Naive thymus-derived CD4-positive, alpha-beta T cell (primary cell): ENCODE measurements at places on chromosomes 6 and 20. TPM values are rescaled to one million over a fixed set of nuclear protein-coding genes. Genes with fewer than 3 reads are reported as not detected.

DNA sequence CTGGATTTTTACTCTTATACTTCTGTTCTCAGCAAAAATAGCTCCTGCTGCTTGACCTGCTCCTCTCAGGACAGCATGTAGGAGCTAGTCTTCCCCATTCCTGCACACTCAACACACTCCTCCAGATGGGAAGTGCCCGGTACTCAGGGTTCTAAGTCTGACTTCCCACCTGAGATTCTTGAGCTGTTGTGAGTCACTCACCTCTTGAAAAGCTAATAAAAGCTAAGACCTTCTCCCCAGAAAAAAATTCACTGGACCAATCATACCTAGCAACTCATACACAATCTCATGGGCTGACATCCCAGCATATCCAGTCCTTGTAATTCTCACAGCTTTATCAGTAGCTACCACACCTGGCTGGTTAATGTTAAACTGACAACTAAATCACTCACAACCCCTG is 53.5 kb downstream of the TRPC4AP start:
- DNase-seq: no peak
- H3K27ac ChIP-seq: no peak overlapping the region
- no peak overlapping the region for H3K4me3 ChIP-seq
- peaks cover 11% of the 10 kb centered on the region for H3K36me3 ChIP-seq
- H3K4me1 ChIP-seq: no peaks in the 10 kb centered on the region

- no peaks in the 10 kb centered on the region for H3K27me3 ChIP-seq
- no peak overlapping the region for H3K4me3 ChIP-seq
- H3K27ac ChIP-seq: no peak overlapping the region
- no peak for DNase-seq
- no peaks in the 10 kb centered on the region for H3K4me1 ChIP-seq
These were observed 147.8 kb downstream of the PHACTR3 start for GRCh38 chr20:59752101-59752586.

DNA sequence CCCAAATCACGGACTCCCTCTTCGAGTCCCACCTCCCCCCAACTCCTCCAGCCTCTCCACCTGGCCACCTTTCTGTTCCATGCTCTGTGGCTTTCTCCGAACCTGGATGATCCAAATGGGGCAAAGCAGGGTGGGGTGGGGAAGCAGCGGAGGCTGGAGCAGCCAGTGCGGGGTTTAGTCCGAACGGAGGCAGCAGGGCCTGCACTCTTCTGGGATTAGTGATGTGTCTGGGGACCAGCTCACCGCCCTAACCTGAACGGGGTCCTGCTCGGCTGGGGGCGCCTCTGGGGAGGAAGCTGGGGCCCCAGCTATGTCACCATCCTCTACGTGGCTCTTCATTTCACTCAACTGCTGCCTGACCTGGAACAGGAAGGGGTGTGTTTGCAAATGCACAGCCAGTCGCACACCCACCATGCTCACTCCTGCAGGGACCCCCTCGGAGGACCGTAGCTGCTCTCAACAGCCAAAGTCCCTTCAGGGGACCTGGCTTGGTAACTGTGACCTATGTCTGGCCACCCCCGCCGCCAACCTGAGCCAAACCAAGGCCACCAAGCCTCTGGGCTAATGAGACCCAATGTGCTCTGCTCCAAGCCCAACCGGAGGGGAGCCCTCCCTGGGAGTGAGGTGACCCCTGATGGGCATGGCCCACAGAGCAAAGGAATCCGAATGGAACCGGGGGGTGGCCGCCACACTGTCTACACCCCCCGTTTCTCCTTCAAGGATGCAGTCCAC is 46.8 kb downstream of the DSTN start:
- H3K27ac ChIP-seq: no peak overlapping the region
- no peak overlapping the region for H3K4me3 ChIP-seq
- H3K27me3 ChIP-seq: no peaks in the 10 kb centered on the region
- peaks cover 14% of the 10 kb centered on the region for H3K4me1 ChIP-seq

DNA sequence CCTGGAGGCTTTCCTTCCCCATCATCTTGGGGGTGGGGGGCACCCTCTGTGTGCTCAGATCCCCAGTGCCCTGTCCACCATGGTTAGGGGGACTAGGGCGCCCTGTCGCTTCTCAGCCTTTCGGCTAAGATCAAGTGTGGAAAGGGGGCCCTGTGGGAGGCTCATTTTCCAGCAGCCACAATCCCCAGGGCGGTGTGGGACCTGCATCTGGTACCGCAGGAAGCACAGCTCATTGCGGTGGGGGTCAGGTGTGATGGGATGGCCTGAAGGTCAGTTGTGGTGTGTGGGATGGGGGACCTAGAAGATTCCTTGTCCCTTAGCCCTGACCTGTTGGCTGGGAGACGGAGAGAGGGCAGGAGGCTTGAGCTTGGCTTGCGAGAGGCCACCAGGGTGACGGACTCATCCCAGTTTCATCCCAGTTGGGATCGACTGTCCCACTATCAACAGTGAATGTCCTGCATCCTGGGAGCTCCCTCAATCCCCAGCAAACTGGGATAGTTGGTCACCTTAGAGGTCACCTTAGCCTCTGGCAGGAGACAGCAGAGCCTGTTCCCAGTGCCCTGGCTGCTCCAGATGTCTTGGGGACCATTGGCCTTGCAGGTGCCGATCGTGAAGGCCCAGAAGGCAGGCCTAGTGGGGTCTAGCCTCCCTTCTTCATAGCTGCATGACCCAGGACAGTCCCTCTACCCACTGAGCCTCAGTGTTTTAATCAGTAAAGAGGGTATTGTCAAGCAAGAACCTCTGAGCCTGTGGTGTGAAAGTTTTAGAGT is 64.5 kb upstream of the PMEPA1 start:
- H3K27me3 ChIP-seq: no peaks in the 10 kb centered on the region
- H3K4me3 ChIP-seq: no peak overlapping the region
- H3K27ac ChIP-seq: no peak overlapping the region
- DNase-seq: no peak

- no peak for DNase-seq
- peaks cover 44% of the 10 kb centered on the region for H3K36me3 ChIP-seq
- H3K27ac ChIP-seq: peak overlapping the region; percentile 90
- H3K4me1 ChIP-seq: peaks cover 26% of the 10 kb centered on the region
These were observed 508 bp downstream of the NOP56 start for GRCh38 chr20:2652724-2653555.

DNA sequence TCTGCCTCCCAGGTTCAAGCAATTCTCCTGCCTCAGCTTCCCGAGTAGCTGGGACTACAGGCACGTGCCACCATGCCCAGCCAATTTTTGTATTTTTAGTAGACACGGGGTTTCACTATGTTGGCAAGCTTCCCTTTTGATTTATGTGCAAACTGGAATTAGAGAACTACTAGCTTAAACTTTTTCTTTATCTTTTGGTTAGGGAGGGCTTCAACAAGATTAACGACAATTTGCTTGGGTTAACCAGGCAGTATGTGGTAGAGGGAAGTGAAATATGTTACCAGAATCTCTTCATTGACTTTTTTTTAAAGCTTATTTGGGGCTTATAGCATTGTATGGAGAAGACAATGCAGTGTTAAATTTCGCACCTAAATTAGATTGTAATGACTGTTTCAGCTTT is 9.0 kb downstream of the MYO6 start:
- H3K36me3 ChIP-seq: no peaks in the 10 kb centered on the region
- H3K27me3 ChIP-seq: no peaks in the 10 kb centered on the region
- no peak for DNase-seq
- H3K4me1 ChIP-seq: no peaks in the 10 kb centered on the region
- no peak overlapping the region for H3K27ac ChIP-seq

- H3K27ac ChIP-seq: no peak overlapping the region
- H3K27me3 ChIP-seq: no peaks in the 10 kb centered on the region
- H3K4me1 ChIP-seq: no peaks in the 10 kb centered on the region
- H3K36me3 ChIP-seq: no peaks in the 10 kb centered on the region
These were observed 14.7 kb upstream of the DST start for GRCh38 chr6:56657354-56657753.

DNA sequence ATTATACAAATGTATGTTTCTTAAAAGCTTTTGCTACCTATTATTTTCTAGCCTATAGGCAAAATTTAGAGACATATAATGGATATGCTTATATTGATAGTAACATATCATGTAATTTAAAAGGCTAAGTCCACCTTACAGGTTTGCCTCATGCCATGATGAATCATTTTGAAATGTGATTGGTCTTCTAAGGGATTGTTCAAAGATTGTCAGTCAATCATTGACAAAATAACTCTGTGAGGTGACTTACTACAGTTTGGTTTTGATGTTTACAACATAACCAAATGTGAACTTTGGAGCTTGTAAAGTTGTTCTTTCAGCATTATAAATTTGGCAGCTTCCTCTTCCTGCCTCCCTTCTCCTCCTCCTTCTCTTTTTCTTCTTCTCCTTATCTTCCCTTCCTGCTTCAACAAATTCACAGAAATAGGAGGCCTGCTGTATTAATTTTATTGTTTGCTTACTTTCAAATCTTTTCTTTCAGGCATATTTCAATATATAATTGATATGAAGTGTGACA is 39.7 kb upstream of the ZFP64 start:
- H3K4me1 ChIP-seq: no peaks in the 10 kb centered on the region
- no peak overlapping the region for H3K4me3 ChIP-seq
- DNase-seq: no peak
- H3K36me3 ChIP-seq: no peaks in the 10 kb centered on the region
- no peak overlapping the region for H3K27ac ChIP-seq
- H3K27me3 ChIP-seq: no peaks in the 10 kb centered on the region

- H3K4me1 ChIP-seq: no peaks in the 10 kb centered on the region
- no peak for DNase-seq
- H3K4me3 ChIP-seq: no peak overlapping the region
- H3K27me3 ChIP-seq: no peaks in the 10 kb centered on the region
- no peaks in the 10 kb centered on the region for H3K36me3 ChIP-seq
These were observed 291.2 kb upstream of the ADGRB3 start for GRCh38 chr6:68343901-68344300.

GRCh38 chr6:39273406-39273821 is 40.8 kb downstream of the KCNK17 start:
- H3K4me3 ChIP-seq: no peak overlapping the region
- no peaks in the 10 kb centered on the region for H3K4me1 ChIP-seq
- no peaks in the 10 kb centered on the region for H3K27me3 ChIP-seq
- no peak for DNase-seq
- no peaks in the 10 kb centered on the region for H3K36me3 ChIP-seq
- H3K27ac ChIP-seq: no peak overlapping the region

DNA sequence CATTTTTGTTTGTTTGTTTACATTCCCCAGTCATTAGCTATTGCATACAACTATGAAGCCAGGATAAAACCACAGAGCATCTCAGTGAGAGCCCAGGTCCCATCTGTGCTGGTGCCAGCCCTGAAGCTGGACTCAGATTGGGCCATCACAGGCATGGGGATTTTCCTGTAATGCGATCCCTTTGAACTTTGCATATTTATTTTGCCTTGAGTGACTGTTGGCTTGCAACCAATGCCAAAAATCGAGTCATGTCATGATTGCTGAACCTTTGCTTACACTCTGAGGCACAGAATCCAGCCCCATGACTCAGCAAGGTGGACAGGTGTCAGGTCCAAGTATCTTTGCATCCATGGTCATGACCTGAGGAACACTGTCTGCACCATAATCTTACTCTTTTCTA is 46.2 kb upstream of the GGTLC1 start:
- peaks cover 13% of the 10 kb centered on the region for H3K4me1 ChIP-seq
- no peaks in the 10 kb centered on the region for H3K27me3 ChIP-seq
- no peak for DNase-seq

DNA sequence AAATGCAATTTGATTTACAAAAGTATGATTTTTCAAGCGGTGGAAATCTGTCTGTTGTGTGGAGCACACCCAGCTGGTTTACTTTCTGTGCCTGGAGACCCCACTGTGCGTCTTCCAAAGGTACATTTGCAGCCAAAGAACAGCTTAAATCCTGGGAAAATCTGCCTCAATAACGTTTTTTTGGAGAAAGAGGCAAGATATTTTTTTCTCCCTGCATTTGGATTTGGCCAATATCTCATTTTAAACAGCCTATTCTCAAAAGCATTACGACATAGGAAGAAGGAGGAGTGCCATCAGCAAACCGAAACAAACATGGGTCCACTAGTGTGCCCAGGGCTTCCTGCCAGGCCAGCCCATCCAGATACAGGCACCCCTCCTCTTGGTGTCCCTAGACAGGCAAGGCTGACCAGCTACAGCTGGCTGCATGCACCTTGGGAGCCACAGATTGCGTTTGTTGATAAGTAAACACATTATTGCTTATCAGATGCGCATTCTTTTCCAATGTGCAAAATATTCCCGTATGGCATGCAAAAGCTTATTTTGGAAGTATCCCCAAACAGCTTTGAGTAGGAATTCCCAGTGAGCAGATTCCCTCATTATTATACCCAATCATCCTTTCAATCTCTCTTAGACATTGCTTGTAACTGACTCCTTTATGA is 184.5 kb upstream of the MARCKS start:
- no peak overlapping the region for H3K4me3 ChIP-seq
- H3K27ac ChIP-seq: no peak overlapping the region
- no peaks in the 10 kb centered on the region for H3K4me1 ChIP-seq
- no peaks in the 10 kb centered on the region for H3K27me3 ChIP-seq

GRCh38 chr6:157379656-157380457 is 1.1 kb upstream of the ZDHHC14 start:
- peak overlapping the region; percentile 71 for H3K4me3 ChIP-seq
- no peaks in the 10 kb centered on the region for H3K27me3 ChIP-seq
- DNase-seq: peak; percentile 89
- H3K27ac ChIP-seq: peak overlapping the region; percentile 80
- no peaks in the 10 kb centered on the region for H3K36me3 ChIP-seq

GRCh38 chr6:151269321-151269995 is 29.7 kb downstream of the AKAP12 start:
- H3K27ac ChIP-seq: no peak overlapping the region
- no peak for DNase-seq
- H3K36me3 ChIP-seq: no peaks in the 10 kb centered on the region
- no peaks in the 10 kb centered on the region for H3K27me3 ChIP-seq

GRCh38 chr20:38714308-38714707 is 10.0 kb upstream of the SLC32A1 start:
- no peaks in the 10 kb centered on the region for H3K4me1 ChIP-seq
- no peak for DNase-seq
- H3K4me3 ChIP-seq: no peak overlapping the region
- no peaks in the 10 kb centered on the region for H3K36me3 ChIP-seq
- H3K27me3 ChIP-seq: no peaks in the 10 kb centered on the region

DNA sequence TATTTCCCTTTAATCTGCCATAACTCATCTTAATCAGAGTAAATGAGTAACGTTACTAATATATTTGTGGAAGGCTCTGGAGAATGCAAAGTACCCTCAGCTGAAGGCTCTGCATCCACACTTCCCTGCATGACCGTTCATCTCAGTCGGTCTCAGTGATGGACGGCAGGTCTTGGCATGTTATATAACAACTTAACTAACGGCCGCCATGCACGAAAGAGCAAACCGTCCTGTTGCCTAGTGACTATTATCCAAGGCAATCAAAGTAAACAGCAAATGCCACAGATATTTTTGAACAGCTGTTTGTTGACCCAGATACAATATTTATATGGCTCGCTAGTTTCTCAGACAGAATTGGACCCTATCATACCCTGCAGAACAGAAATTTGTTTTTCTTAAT is 194.9 kb upstream of the SMLR1 start:
- no peak overlapping the region for H3K4me3 ChIP-seq
- no peaks in the 10 kb centered on the region for H3K27me3 ChIP-seq
- no peak overlapping the region for H3K27ac ChIP-seq
- no peak for DNase-seq

GRCh38 chr6:17987447-17987696 is at the start of gene KIF13A:
Gene KIF13A (minus strand): TSS chr6:17987635. CDS start chr6:17987463, 172 bp downstream.
- H3K27ac ChIP-seq: no peak within 1 kb of the TSS
- no peaks in the 10 kb centered on the region for H3K36me3 ChIP-seq
- DNase-seq: no peak
- peaks cover 6% of the 10 kb centered on the region for H3K4me1 ChIP-seq
- H3K4me3 ChIP-seq: peak within 1 kb of the TSS; percentile 52

ZNF341 gene
- total RNA-seq: 5.5 TPM

OR2H2 gene
- not detected for total RNA-seq

SLC44A4 gene
- not detected for total RNA-seq

SLC17A3 gene
- total RNA-seq: not detected

MOG gene
- total RNA-seq: not detected

TMX4 gene
- 45.5 TPM for total RNA-seq

SLC17A9 gene
- 3.4 TPM for total RNA-seq
